Effector CD4-positive, alpha-beta T cell (primary cell): ENCODE measurements at places on chromosomes 2 and 18.

DNA sequence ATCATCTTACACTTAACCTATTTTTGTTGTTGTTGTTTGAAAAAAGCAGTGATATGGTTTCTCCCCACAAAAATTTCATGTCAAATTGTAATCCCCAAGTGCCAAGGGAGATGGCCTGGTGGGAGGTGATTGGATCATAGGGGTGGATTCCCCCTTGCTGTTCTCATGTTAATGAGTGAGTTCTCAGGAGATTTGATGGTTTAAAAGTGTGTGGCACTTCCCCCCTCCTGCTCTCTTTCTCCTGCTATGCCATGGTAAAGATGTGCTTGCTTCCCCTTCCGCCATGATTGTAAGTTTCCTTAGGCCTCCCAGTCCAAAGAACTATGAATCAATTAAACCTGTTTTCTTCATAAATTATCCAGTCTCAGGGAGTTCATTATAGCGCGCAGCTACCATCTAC lies 1362.7 kb upstream of the FAM98A start:
- DNase-seq = no peak

GRCh38 chr2:70907130-70908057 lies 28.3 kb upstream of the ATP6V1B1 start:
- DNase-seq = no peak

- DNase-seq = no peak
These were observed 57.9 kb upstream of the MSH2 start for GRCh38 chr2:47344890-47345589.

DNA sequence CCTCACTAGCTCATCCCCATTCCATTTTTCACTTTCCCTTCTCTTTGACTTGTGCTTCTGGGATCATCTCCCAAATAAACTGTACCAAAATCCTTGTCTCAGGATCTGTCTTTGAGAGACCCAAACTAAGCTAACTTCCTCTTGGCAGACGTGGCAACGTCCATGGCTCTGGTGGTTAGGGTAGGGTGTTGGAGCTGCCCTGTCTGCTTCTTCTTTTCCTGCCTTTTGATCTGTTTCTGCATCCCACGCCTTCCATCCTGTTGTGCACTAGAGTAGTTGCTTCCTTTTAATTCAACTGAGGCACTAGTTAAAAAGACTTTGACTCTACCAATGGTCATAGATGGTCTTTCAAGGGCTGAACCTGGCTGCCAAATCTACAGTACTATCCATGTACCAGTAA lies 5.5 kb upstream of the MAP4K4 start:
- no peak for DNase-seq

GRCh38 chr2:121211689-121212151 lies 73.3 kb downstream of the TFCP2L1 start:
- DNase-seq = no peak

- no peak for DNase-seq
These were observed 87.3 kb downstream of the ADD2 start for GRCh38 chr2:70680735-70681134.

DNA sequence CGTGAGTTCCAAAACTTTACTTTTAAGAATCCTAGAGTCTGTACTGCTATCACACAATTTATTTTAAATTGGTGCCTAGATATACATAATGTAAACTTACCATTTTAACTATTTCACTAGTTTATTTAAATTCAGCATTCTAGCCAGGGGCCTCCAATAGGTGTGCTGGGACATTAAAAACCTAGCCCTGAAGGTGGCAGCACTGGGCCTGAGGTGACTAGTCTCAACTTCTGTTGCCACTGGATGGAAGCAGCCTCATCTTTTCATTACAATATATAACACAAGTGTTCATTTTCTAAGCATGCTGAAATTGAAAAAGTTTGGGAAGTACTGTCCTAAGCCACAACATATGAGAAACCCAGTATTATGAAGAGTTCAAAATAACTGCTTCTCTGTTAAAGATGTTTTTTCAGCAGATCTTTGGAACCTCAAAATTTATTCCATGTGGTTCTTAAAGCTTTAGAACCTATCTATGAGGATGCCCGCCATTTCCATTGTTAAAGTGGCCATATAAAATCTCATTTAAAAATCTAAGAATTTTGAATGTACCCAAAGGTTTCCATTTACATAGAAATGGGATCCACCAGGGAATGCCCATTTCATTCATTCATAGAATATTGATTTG lies 2.9 kb upstream of the RBBP8 start:
- peak; percentile 77 for DNase-seq

DNA sequence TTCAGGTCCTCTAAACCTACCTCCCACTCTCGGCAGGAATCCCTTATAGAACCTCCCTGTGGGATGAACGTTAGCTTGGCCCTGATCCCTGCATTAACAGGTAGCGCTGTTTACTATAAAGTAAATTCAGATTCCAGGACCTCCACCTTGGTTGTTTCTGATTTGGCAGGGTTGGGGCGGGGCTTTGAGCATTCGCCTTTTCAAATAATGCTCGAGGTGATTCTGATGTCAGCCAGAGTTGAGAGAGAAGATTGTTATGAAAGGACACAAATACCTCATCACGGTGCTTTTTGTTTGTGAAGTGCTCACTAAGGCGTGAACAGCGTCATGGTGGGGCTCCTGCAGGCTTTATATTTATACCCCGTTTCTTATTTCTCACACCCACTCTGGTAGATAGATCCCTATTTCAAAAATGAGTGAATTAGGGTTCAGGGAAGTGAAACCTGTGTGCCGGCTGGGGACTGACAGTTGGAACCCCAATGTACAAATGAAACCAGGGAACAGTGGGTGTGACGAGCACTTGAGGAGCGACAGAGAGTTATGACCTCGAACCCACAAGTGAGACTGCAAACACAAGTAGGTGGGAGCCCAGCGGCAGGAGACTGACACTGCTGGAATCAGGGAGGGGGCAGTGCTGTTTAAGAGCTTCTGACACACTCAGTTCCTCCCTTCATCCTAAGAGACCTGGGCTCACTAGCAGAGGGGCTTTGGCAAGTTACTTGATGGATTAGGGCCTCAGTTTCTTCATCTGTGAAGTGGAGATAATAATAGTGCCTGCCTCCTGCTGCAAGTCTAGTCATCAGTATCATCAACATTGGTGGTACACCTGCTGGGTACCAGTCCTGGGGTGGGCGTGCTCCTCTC lies 14.2 kb upstream of the CXCR4 start:
- peak; percentile 75 for DNase-seq

DNA sequence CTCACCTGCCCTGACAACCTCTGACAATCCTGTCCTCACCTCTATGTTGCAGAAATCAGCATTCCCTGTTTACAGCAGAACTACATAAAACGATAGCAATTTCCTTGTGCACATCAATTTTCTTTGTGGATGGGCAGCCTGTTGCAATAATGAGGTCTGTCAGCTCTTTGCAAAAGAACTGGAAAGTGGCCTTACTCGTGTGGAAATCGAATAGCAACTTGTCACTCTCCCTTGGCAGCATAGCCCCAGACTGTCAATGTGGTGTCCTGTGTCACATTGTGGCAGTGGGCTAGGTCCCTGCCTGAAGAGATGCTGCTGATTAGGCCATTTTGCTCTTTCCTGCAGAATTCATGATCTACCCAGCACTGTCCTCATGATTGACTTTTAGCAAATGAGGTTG lies 531.9 kb downstream of the CCDC85A start:
- DNase-seq = no peak

DNA sequence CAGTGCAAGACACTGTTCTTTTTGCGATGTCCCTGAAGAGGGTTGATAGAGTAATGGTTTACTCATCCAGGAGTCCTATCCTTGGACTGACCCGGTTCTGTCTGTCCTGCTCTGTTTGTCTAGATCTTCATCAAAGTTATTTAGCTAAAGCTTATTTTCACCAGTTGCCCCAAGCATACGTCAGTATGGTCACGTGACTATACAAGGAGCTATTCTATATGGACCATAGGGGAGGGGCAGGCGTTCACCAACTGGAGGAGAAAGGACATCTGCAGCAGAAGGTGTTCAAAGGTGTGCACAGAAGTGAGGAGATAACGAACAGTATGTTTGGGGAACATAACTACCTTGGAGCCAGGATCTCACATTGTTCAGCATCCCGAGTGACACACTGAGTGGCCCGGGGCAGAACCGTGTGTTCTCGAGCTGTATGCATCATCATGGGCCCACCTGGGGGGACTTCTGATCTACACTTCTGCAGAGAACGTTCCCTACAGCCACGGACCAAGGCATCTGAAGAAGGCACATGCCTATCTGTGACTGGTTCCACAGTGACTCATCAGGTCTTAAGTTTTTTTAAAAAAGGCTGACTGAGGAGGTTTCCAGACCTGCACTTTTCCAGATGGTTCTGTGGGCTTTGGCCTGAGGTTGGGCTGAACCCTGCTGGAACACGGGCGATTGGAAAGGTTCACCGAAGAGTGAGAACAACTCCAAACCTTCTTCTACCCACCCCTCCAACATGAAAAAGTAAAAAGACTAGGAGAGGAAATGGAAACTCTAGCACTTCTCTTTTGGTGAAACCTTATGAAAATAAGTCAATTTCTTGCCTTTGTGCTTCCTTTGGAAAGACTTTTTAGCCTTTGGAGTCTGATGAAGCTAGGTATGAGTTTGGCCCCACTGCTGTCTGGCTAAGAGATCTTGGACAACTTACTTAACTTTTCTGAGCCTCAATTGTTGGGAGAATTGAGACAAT lies 68.6 kb upstream of the YWHAQ start:
- DNase-seq = no peak

DNA sequence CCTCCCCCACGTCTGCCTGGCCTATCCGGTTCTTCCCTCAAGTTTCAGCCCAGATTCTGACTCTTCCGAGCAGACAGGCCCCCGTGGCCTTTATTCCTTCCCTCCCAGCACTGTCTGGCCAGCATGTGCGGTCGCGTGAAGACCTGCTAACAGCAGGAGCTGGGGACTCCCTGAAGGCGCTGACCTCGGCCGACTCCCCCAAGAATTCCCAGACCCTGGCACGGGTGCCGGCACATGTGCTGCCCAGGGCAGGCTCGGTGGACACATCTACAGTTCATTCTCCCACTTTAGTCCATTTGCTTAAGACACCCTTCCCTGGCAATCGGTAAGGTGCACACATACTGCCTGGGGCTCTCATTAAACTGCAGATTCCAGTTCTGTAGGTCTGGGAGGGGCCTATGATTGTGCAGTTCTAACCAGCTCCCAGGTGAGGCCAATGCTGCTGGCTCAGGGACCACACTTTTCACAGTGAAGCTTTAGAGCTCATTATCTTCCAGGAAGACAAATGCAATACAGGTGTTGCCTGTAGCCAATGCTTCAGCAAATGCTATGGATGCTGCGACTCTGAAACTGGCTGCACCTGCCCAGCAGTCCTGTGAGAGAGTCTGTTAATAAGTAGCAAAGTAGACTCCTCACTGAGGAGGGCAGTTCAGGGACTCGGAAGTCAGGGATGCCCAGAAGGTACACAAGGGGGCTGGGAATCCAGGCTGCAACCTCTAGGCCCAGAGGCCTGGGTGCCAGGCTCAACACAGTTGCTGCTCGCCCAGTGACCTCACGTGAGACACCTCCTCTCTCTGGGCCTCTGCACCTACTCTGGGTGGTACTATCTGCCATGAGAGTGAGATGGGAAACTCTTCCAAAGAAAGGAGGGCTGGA lies 45.4 kb upstream of the TAF1B start:
- no peak for DNase-seq

DNA sequence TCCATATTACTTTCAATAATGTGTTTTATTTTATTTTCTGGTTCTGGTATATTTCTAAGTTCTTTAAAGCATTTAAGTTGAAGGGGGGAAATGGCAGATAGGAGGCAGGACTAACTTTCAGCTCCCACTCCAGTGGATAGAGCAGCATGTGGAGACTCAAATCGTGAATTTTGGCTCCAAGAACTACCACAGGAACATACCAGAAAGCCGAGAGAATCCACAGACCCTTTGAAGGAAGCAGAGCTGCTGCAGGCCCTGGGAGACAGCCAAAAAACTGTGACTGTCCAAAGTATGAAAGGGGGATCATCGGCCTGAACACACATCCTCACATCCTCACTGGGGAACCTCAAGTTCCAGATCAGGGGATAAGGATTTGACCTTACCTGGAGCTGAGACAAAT lies 207.6 kb upstream of the VWC2L start:
- no peak for DNase-seq

DNA sequence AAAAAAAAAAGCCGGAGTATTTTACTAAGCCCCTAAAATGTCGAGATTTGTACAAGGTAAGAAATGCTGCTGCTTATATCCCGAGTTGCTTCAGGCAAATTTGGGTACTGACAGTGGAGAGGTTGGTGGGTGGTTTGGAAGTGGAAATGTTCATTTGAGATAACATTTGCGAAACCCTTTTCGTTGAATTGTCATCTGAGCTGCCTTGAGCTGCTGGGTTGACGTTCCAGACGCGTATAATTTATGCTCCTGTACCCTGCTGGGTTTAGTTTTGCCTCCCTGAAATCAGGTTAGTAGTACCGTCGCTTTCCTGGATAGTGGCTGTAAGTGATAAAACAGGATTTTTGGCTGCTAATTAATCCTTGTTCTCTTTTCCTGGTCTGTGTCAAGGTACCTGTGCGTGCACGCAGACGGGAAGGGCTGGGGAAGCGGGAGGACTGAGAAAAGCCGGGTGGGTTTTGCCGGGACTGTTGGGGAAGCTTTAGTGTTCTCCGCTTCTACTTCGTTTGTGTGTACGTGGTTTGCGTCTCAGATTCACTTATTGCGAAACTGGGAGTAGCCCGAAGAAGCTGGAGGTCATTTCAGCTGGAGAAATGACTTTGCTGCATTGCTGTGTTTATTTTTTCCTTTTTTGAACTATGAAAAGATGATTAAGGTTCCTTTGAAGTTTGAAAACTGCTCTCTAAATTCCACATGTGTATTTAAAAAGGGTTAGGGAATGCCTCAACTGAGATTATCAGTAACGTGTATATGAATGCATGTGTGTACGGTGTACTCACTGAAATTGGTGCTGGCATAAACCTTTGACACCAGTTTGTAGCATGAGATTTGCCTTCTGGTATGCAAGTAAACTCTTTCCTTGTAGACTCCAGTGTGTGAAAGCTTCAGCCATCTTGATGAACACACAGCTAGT lies 709 bp downstream of the UGP2 start:
- no peak for DNase-seq

DNA sequence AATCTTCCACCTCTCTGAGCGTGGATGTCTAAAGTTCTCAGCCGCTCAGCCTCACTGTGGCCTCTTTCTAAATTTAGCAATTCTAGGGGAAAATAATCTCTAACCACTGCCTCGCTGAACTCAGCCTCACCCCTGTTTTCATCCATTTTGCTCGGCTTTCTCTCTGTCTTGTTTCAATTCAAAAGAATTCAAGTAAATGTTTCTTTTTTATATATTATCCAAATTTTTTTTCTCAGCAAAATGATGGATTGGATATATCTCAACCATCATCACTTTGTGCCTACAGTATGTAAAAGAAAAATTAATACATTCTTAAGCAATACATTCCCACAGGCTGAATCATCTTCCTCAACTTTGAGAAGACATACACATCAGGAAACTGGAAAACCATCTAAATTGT lies 24.0 kb upstream of the GALNT5 start:
- DNase-seq = no peak

GRCh38 chr18:68722821-68723220 lies 7.9 kb upstream of the TMX3 start:
- DNase-seq = no peak
